ENCODE measurements at places on chromosomes 16 and 17.

GRCh38 chr17:27906226-27906580 is 13.0 kb upstream of the LYRM9 start:
- H3K27me3 ChIP-seq = no peaks in the 10 kb centered on the region
- H3K4me1 ChIP-seq = no peaks in the 10 kb centered on the region
- no peak overlapping the region for H3K4me3 ChIP-seq
- H3K27ac ChIP-seq = no peak overlapping the region

DNA sequence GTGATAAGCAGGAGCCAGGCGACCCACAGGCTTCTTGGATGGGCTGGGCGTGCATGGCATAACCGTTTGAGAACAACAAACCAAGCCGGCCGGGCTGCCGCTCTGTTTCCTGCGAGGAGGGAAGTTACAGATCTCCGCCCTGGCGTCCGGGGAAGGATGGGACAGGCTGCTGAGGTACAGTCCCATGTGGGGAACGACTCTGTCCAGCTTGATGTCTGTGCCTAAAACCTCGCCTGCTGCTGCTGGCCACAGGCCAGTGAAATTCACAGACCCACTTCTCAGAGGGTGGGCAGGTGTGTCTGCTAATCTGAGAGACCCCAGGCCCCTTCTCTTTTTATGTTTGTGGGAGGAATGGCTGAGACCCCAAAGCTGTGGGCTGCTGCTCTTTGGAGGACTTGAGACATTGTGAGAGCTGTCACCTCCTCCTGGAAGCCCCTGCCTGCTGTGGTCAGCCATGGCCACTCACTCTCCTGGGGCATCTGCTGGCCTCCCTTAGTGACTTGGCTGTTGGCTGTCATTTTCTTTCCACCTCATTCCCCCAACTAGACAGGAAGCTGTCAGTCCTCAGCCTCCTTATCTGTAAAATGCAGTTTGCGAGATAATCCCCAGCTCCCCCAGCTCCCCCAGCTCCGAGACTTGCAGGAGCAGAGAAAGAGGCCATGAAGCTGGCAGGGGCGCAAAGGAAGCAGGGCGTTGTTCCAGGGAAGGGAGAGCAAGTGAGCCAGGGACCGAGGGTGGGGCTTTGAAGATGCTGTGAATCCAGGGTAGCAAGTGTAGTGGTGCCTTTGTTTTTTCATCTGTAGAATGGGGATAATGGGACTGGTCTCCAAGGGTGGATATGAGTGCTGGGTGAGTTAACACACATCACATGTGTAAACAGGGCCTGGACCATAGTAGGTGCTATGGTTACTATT is 51.0 kb downstream of the CMIP start:
- DNase-seq = no peak
- H3K4me3 ChIP-seq = no peak overlapping the region
- H3K27me3 ChIP-seq = no peaks in the 10 kb centered on the region
- peak overlapping the region; percentile 44 for H3K27ac ChIP-seq

DNA sequence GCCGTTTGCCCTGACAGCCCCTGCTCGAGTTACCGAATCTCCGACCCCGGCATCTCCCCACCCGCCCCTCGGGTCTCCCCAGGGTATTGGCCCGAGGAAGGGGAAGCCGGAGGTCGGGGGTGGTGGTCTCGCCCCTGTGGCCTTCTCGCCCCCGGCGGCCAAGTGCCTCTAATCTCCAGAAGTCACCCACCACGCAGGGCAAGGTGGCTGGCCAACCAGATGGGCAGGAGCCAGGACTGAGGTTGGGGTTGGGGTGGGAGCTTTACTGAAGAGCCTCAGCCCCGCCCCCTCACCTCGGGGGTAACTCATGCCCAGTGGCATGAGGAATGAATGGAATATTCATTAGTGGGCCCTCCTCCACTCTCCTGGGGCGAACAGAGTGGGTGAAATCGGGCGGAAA is 637 bp downstream of the DHRS11 start:
- H3K27ac ChIP-seq = peak overlapping the region; percentile 61
- H3K4me3 ChIP-seq = peak overlapping the region; percentile 95

DNA sequence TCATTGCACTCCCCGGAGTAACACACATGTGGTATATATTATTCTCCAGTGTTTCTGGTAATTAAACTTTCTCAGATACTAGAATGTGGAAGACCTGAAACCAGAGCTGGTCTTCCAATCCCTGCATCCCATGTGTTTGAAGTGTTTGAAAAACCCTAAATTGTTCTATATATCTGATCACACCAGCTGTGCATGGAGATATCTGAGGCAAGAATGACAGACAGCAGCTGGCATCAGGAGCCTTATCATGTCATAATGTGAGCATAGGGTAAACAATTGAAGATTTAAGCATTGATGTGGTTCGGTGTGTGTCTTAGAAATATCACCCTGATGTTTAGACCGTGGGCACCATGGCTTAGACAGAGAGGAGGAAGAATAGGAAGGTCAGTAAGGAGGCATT is 251.0 kb downstream of the CDH11 start:
- H3K36me3 ChIP-seq = no peaks in the 10 kb centered on the region
- H3K27me3 ChIP-seq = no peaks in the 10 kb centered on the region
- H3K4me1 ChIP-seq = no peaks in the 10 kb centered on the region
- no peak overlapping the region for H3K27ac ChIP-seq
- no peak overlapping the region for H3K4me3 ChIP-seq

DNA sequence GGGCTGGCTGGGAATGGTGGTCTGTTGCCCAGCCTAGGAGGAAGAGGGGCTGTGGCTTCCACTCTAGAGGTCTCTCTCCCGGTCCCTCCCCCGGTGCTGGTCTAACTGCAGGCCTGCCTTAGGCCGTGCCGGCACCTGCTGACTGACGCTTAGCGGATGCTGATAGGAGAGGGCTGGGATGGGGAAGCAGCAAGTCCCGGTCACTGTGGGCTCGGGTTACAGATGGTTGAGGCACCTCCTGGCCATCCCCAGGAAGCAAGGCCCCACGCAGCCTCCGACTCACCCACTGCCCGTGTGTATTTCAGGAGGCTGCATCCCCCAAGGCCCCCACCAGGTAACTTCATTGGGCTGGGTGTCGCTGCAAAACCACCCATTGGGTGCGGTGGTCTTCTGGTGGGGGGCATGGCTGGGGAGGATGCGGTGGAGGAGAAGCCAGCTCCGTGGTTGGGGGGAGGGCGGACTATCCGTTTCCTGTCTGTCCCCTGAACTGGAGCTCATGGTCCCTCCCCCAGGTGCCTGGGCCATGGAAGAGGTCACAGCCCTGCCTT is 278.9 kb downstream of the SEC14L1 start:
- DNase-seq = no peak
- H3K4me3 ChIP-seq = no peak overlapping the region
- H3K27me3 ChIP-seq = no peaks in the 10 kb centered on the region
- peaks cover 39% of the 10 kb centered on the region for H3K4me1 ChIP-seq
- H3K36me3 ChIP-seq = peaks cover 18% of the 10 kb centered on the region

- no peak overlapping the region for H3K27ac ChIP-seq
- no peak for DNase-seq
Observed at GRCh38 chr16:49608779-49609178, 235.2 kb downstream of the C16orf78 start.

DNA sequence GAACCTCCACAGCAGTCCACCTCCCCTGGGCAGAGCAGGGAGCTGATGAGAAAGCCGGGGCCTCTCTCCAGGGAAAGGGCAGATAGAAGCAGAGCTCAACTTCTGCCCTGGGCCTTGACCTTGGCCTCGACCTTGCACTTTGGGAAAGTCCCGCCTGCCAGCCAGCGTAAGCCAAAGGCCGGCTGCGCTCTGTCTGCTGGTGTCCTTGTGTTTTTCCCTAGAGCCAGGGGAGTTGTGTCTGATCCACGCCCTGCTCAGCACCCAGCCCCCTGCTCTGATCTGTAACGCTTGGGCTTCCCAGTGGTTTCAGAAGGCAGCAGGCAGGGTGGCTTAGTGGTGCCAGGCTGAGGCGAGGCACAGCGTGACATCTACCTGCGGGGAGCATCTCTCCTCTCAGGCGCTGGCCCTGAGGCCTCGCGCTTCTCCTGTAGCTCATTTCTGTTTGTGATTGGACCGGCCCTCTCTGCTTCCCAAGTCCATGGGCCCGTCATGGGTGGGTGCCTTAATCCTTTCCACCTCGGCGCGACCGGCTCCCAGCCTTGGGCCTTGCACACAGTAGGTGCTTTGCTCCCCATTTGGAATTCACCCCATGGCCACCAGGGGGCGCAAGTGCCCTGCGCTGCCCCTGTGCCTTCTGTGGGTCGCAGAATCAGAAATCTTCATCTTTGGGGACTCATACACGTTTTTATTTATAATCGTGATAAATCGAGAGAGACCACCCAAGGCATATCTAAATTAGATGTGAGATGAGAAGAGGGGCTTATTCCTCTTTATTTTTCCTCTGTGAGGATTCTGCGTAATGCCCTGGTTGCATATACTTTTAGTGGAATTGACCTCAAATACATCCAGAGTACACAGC is 24.2 kb downstream of the SGSH start:
- DNase-seq = peak; percentile 87
- peaks cover 8% of the 10 kb centered on the region for H3K4me1 ChIP-seq
- no peak overlapping the region for H3K27ac ChIP-seq
- H3K27me3 ChIP-seq = peaks cover 4% of the 10 kb centered on the region

- H3K4me1 ChIP-seq = no peaks in the 10 kb centered on the region
- no peaks in the 10 kb centered on the region for H3K27me3 ChIP-seq
- no peak for DNase-seq
- no peak overlapping the region for H3K4me3 ChIP-seq
Observed at GRCh38 chr16:62149631-62150030, 113.4 kb upstream of the CDH8 start.

DNA sequence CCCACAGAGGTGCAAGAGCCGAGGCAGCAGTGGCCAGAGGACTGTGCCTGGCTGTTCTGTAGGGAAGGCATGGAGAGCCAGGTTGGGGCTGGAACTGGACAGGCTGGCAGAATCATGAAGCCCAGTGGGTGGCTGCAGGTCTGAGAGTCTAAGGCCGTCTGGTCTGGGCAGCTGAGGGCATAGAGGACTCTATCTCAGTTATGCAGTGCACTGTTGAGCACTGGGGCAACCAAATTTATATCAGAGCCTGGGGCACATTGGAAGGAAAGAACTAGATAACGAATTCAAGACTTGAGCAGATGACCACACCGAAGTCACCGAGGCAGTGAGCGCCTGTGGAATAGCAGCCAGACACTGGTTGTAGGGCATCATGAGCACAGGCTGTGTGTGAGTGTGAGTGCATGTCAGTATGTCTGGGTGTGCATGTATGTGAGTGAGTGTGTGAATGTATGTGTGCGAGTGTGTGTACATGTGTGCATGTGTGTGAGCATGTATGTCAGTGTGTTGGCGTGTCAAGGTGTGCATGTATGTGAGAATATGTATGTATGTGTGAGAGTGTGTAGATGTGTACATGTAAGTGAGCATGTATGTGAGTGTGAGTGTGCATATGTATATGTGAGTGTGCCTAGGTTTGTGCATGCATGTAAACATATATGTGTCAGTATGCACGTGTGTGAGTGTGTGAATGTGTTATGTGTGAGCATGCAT is 37.0 kb downstream of the RGS9 start:
- H3K36me3 ChIP-seq = no peaks in the 10 kb centered on the region
- DNase-seq = no peak
- peaks cover 4% of the 10 kb centered on the region for H3K4me1 ChIP-seq
- no peak overlapping the region for H3K4me3 ChIP-seq
- H3K27me3 ChIP-seq = no peaks in the 10 kb centered on the region

DNA sequence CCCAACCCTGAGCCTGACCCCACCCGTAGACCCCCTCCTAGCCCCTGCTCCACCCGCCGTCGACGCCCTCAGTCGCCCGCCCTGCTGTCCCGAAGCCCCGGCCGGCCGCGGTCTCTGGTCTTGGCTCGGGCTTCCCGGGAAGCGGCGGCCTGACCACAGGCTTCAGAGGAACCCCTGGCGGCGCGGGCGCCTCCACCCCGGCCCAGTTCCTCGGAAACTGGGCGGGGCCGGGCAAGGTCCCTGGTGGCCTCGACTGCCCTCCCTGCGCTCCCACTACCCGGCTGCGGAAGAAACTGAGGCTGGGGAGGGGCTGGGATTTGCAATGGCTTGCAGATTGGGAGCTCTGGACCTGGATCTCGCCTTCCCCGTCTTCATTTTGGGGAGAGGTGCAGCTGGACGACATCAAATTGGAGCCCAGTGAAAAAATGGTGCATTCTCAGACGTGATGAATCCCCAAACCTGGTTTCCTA is 692 bp upstream of the SOCS1 start:
- H3K27me3 ChIP-seq = no peaks in the 10 kb centered on the region
- H3K27ac ChIP-seq = peak overlapping the region; percentile 96
- peaks cover 25% of the 10 kb centered on the region for H3K4me1 ChIP-seq
- peak overlapping the region; percentile 92 for H3K4me3 ChIP-seq

DNA sequence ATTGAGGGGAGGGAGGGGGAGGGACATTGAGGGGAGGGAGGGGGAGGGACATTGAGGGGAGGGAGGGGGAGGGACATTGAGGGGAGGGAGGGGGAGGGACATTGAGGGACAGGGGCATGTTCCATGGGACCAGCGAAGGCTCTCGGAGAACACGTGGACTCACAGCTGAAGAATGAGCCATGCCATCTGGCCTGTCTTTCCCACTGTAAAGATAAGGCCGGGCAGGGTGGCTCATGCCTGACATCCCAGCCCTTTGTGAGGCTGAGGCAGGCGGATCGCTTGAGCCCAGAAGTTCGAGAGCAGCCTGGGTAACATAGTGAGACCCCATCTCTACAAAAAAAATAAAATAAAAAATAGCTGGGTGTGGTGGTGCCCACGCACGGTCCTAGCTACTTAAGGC is 32.5 kb downstream of the RPH3AL start:
- H3K27ac ChIP-seq = no peak overlapping the region
- no peak overlapping the region for H3K4me3 ChIP-seq
- no peak for DNase-seq

GRCh38 chr17:17355426-17355825 is 52.3 kb downstream of the NT5M start:
- no peak overlapping the region for H3K4me3 ChIP-seq
- peaks cover 17% of the 10 kb centered on the region for H3K27me3 ChIP-seq
- no peak overlapping the region for H3K27ac ChIP-seq

DNA sequence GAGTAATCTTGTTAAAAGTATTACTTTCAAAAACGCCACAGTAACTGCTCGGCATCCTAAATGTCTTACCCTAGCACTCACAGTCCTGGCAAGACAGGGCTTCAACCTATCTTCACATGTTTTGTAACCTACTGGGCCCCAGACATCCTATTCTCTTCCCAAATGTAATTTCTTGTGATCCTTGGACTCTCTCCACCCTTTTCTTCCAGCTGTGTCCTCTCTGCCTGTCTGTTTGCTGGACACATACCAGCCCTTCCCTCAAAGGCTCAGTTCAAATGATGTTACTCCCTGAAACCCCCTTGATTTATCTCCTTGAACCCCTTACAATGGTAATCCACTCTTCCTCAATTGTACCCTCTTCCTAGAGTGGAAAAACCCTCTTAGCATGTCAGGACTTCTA is 60.1 kb upstream of the CNEP1R1 start:
- H3K36me3 ChIP-seq = no peaks in the 10 kb centered on the region
- peaks cover 24% of the 10 kb centered on the region for H3K27me3 ChIP-seq
- H3K4me1 ChIP-seq = peaks cover 5% of the 10 kb centered on the region
- no peak for DNase-seq
- no peak overlapping the region for H3K4me3 ChIP-seq

GRCh38 chr16:77674888-77675287 is 47.4 kb upstream of the NUDT7 start:
- no peaks in the 10 kb centered on the region for H3K36me3 ChIP-seq
- H3K4me3 ChIP-seq = no peak overlapping the region
- H3K27ac ChIP-seq = no peak overlapping the region

- H3K4me3 ChIP-seq = no peak overlapping the region
- H3K27ac ChIP-seq = no peak overlapping the region
- peaks cover 50% of the 10 kb centered on the region for H3K4me1 ChIP-seq
- H3K36me3 ChIP-seq = peaks cover 66% of the 10 kb centered on the region
Observed at GRCh38 chr16:2529061-2529931, 1.9 kb downstream of the CEMP1 start.
